CD4-positive, alpha-beta T cell treated with Interleukin-4 for 4 hours (primary cell): ENCODE measurements at places on chromosomes 7 and 10.

DNA sequence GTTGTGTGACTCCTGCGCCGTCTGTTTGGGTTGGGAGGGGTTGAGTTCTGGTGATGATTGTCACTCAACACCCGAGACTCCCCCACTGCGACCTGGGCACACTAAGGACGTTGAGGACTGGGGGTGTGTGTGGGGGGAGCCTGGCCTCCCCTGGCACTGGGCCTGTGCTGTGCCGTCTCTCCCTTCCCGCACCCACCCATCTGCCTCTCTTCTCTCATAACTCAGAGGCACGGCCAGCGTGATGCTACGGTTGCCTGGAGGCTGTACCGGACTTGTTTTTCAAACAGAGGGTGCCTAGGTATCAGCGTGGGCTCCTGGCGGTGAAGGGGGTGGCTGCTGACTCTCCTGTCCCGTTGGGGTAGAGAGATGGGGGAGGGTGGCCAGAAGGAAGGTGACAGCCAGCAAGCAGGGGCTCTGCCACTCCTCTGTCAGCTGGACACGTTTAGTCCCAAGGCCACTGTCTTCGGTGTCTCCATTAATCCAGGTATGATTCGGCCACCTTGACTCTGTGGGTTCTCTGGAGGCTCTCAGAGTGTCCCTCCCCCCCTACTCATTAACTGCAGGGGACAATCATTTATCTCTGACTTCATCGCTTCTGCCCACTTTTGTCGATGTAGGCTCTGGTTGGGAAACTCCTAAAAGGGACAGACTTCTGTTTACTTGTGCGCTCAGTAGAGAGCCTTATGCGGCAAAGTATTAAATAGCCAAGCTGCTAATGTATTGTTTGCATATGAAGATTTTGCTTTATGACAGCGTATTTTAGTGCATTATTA is 56.5 kb upstream of the PFKFB3 start:
- DNase-seq = no peak

DNA sequence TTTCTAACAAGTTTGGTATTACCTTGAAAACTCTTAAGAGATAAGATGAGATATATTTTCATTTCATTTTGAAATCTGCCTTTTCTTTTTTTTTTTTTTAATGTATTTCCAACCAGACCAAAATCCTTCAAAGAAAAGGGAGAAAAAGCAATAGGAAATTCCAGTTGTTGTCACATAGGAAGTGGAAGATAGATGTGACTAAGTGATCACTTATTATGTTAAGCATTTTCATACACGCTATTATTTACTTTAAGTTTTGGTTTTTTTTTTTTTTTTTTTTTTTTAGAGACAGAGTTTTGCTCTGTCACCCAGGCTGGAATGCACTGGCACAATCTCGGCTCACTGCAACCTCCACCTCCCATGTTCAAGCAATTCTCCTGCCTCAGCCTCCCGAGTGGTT is 197.2 kb upstream of the FRMD4A start:
- no peak for DNase-seq

DNA sequence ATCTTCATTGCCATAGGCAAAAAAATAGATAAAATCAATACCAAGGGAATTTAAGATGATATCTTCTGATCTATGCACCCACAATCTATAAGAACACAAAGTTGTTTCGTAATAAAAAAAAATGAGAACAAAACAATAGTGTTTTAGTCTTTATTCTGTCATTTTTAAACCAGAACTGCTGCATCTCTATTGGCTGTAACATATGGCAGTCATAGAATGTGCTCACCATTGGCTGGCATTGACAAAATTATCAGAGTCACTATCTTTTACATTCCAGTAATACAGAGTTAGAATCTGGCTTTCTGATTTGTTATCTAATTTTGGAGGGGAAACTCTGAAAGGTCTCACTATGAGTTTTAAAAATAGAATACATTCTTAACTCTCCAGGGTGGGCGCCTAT is 138.6 kb upstream of the CCDC6 start:
- DNase-seq = no peak

DNA sequence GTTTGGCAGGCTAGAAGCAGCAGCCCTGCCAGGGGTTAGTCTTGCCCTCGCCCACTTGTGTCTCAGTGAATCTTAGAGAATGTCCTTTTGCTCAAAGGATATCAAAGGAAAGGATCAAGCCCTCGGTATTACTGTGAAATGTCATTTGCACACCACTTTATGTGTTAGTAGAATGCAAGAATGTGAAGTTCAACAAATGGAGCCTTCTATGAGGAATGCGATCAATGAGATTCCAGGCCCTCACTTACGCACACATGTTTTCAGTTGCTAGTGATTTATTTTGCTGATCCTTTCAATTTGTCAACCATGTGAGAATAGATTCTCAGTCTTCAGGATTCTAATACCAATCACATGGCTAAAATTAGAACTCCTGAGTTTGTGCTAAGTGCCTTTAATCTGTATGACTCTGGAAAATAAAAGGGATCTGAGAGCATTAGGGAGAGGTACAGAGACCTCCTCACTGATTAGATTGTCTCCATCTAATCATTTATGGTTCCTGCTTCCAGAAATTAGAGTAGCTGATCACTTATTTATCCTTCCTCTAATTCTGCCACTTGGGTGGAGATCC is 123.0 kb upstream of the SP4 start:
- DNase-seq = no peak

DNA sequence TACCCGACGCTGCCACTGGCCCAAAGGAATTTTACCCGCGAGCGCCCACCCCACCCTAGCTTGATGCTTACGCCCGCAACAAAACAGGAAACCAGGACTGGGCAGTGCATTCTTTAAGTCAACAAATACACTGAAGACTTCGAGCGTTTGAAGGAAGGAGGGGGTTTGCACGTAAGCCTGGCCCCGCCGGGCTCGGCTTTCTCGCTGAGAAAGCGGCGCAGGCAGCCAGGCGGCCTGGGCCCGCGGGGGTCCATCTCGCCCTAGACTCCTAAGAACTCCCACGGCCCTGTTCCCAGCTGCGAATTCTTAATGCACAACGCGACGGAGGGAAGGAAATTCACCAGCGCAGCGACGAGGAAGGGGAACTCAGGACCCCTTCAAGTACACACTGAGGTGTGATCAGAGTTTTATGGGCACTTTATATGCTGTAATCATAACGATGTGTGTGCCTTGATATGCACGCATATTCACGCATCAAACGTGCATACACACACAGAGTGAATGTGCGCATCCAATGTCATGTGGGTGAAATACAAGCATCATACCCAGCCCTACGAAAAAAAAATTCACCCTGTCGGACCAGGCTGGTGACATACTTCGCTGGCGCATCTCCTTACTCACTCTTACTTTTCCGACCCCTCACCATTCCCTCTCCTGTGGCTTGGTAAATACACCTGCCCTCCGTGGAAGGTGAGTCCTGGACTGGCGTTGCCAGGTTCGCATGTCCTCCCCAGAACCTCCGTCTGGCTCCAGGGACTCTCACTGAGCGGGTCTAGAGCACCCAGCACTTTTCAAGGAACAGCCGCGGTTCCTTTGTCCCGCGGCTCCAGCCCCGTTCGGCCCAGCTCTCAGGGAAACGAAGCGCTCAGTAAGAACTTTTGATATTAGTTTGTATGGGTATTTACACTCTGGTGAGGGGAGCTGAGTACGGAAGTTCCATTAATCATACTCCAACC is 5.7 kb upstream of the HOXA13 start:
- no peak for DNase-seq
